ENCODE measurements at places on chromosomes 5 and 9. TPM values are rescaled to one million over a fixed set of nuclear protein-coding genes. Genes with fewer than 3 reads are reported as not detected.
A peak's percentile ranks its signal among the peaks of the same experiment; 100 is the strongest.

Gene SPINK7
- not detected for total RNA-seq

- H3K36me3 ChIP-seq, result no peaks in the 10 kb centered on the region
- no peak overlapping the region for H3K4me3 ChIP-seq
- no peak overlapping the region for H3K27ac ChIP-seq
- H3K4me1 ChIP-seq, result no peaks in the 10 kb centered on the region
Measured at GRCh38 chr5:133129289-133129688, 77.5 kb downstream of the HSPA4 start.

Gene SMIM15
- 56.9 TPM for total RNA-seq

GRCh38 chr9:86562691-86563090 is 208.5 kb upstream of the TUT7 start:
- no peak for DNase-seq
- H3K36me3 ChIP-seq, result no peaks in the 10 kb centered on the region
- H3K27ac ChIP-seq, result no peak overlapping the region
- H3K4me3 ChIP-seq, result no peak overlapping the region
- H3K27me3 ChIP-seq, result peaks cover 4% of the 10 kb centered on the region

Gene SLC12A7
- 10.1 TPM for total RNA-seq

- H3K36me3 ChIP-seq, result no peaks in the 10 kb centered on the region
- no peak for DNase-seq
- H3K4me3 ChIP-seq, result no peak overlapping the region
- H3K27me3 ChIP-seq, result peaks cover 5% of the 10 kb centered on the region
- H3K4me1 ChIP-seq, result no peaks in the 10 kb centered on the region
- no peak overlapping the region for H3K27ac ChIP-seq
Measured at GRCh38 chr9:4318741-4319140, 18.9 kb upstream of the GLIS3 start.

DNA sequence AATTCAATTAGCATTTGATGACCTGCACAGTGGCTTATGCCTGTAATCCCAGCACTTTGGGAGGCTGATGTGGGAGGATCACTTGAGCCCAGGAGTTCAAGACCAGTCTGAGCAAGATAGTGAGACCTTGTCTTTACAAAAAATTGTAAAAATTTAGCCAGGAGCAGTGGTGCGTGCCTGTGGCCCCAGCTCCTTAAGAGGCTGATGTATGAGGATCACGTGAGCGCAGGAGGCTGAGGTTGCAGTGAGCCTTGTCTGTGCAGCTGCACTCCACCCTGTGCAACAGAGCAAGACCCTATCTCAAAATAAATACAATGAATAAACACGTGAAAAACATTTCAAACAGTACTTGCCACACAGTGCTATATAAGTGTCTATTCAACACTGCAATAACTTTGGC is 4.2 kb downstream of the ABCA1 start:
- peaks cover 9% of the 10 kb centered on the region for H3K4me1 ChIP-seq
- H3K27ac ChIP-seq, result no peak overlapping the region
- peaks cover 11% of the 10 kb centered on the region for H3K27me3 ChIP-seq
- no peak for DNase-seq
- H3K4me3 ChIP-seq, result no peak overlapping the region
- no peaks in the 10 kb centered on the region for H3K36me3 ChIP-seq

DNA sequence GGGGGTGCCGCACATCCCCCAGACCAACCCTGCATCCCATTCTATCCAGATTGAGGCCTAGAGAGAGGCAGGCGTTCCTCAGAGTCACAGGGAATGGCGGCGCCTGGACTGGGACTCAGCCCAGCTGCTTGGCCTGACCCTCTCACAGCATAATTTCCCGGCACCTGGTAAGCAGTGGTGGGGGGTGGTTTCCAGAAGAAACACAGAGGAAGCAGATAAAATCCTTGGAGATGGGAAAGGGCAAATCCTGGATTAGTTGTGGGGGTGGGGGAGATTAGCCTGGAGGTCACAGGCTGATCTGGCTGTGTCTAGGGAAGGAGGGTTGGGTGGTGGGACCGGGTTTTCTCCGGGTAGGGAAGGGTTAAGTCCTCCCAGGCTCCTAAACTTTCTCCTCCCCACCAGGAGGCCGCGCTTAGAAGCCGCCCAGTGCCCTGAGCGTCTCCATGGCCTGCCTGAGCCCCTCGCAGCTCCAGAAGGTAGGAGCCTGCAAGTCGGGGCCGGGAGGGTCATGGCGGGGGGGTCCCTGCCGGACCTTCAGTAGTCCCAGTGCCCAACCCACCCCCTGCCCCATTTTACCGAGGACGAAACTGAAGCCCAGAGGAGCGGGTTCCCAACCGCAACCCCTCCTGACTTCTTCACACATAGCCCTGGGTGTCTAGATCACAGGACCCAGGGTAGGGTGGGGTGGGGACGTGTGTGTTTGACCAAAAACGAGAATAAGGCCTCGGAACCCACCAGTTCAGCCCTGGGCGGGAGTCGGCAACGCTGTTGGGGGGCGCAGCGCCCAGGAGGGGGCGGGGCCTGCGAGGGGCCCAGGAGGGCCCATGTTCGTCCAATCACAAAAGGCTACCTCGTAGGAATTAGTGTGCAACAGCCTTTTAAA is 1.3 kb downstream of the PHYHD1 start:
- no peaks in the 10 kb centered on the region for H3K27me3 ChIP-seq
- H3K4me1 ChIP-seq, result peaks cover 6% of the 10 kb centered on the region
- no peak for DNase-seq
- H3K36me3 ChIP-seq, result peaks cover 5% of the 10 kb centered on the region

- peaks cover 3% of the 10 kb centered on the region for H3K4me1 ChIP-seq
- DNase-seq, result no peak
- H3K36me3 ChIP-seq, result no peaks in the 10 kb centered on the region
- no peak overlapping the region for H3K4me3 ChIP-seq
- H3K27ac ChIP-seq, result no peak overlapping the region
- H3K27me3 ChIP-seq, result peaks cover 27% of the 10 kb centered on the region
Measured at GRCh38 chr9:101443364-101443771, 7.8 kb upstream of the ALDOB start.

DNA sequence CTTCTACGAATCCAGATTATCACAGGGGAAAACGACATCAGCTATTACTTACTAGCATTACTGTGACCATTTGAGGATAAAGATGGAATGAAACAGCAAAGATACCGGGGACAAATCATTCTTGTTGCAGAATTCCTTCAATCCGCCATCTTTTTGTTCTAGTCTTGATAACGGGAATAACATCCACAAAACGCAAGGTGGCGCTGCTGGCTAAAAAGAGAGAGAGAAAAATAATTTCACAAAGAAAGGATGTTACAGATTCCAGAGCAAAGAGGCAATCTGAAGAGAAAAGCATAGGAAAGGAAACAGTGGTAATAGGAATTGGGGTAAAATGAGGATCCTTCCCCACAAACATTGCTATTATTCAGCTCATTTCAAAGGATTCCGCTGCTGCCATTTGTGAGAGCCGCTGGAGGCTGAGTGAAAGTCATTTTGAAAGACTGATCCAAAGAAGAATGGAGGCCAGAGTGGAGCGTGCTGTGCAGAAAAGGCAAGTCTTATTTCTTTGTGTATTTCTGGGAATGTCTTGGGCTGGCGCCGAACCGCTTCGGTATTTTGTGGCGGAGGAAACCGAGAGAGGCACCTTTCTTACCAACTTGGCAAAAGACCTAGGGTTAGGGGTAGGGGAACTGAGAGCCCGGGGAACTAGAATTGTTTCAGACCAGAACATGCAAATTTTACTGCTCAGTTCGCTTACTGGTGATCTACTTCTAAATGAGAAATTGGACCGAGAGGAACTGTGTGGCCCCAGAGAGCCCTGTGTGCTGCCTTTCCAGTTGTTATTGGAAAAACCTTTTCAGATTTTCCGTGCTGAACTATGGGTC is at the start of gene PCDHB7:
Gene PCDHB7, plus strand, starts transcription at position 264 of the 824 bp plus-strand sequence. Its CDS starts 192 bp downstream, at position 456.
- H3K4me1 ChIP-seq, result no peaks in the 10 kb centered on the region
- peak; percentile 35 for DNase-seq
- H3K4me3 ChIP-seq, result no peak within 1 kb of the TSS

DNA sequence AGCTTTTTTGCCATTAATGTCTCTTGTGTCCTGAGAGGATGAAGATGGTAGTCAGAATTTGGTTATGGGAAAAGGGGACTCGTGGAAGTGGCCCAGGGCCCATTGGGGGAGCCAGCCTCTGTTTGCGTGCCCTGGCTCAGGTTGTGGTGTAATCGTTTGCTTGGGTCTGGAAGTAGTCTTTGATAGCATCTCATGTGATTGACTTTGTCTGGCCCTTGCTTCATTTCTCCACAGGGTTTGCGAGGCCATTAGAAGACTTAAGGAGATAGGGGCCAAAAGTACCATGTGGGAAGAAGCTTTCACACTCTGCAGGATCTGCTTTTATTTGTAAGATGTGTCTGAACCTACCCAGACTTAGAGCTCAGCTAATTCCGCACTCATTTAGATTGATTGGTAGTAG is 114.5 kb downstream of the FGF1 start:
- no peaks in the 10 kb centered on the region for H3K27me3 ChIP-seq
- H3K27ac ChIP-seq, result no peak overlapping the region
- H3K4me3 ChIP-seq, result no peak overlapping the region
- no peaks in the 10 kb centered on the region for H3K36me3 ChIP-seq

Gene SH2D3C
- 34.5 TPM for total RNA-seq
